NCI-H1417 treated with DMSO at 0.1 percent for 48 hours (cell line): ENCODE measurements at places on chromosomes 16 and 17.

DNA sequence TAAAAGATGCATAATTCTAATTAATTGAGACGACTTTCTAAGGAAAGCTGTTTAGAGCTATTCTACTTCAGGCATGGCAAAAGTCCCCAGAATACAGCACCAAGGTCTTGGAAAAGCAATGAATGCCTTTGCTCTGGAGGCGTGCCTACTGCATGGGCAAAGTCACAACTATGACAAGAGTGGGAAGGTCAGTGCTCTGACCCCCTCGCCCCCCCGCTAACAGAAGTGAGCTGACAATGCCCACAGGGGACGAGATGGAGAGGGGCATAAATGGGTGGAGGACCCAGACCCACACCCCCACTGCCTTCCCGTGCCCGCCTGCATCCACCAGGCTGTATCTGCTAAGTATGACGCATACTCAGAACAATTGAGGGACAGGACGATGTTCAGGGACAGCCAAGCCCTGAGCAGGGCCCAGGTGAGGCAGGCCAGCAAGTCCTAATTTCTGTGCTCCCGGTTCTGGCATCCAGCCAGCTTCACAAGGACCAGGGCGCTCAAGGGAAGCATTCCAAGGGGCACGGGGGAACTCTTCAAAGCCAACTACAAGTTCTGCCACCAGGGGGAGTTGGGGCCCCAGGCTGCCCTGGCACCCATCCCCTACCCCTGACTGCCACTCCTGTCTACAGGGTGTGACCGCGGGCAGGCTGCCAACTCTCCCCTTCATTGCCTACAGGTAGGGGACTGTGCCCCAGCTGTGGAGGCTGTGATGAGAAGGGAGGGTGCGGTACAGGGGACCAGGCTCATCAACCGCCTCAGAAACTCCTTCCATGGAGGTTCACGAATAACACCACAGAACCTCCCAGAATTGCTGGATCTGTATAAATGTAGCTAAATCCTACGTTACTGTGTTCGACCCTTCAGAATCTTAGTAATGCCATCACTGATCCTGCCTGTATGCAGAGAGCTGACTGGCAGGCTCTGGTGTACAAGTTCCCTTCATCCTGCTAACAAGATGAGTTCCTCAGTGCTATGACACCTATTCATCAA lies 20.8 kb downstream of the NPRL3 start:
- DNase-seq: no peak

DNA sequence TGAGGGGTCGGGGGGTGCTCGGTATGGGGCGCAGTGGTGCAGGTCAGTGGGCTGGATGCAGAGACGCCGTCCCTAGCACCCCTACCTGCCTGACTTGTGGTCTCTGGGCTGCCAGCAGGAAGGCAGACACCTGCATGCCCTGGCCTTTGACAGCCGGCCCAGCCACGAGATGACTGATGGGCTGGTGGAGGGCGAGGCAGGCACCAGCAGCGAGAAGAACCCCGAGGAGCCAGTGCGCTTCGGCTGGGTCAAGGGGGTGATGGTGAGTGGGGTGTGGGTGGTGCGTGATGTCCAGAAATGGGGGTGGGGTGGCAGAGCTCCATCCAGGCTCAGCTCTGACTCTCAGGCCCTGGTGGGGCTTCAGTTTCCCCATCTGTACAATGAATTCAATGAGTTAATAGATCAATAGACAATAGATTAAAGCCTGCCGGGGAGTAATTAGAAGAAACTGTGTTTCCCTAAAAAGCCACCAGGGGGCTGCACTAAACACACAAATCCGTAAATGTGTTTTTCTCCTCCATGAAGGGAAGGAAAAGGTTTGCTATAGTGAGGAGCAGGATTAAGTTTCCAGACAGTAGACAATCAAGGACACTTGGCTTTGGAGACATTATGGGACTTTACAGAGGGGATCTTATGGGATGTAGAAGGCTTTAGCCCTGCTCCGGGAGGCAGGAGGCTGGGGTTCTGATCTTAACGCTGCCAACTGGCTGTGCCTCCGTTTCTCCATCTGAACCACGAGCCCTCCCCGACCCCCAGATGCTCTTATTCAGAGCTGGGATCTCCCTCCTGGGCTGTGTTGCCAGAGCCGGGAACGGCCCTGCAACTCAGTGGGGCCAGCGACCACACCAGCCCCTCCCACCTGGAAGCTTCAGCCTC lies 2.2 kb downstream of the SLC12A3 start:
- DNase-seq: no peak

DNA sequence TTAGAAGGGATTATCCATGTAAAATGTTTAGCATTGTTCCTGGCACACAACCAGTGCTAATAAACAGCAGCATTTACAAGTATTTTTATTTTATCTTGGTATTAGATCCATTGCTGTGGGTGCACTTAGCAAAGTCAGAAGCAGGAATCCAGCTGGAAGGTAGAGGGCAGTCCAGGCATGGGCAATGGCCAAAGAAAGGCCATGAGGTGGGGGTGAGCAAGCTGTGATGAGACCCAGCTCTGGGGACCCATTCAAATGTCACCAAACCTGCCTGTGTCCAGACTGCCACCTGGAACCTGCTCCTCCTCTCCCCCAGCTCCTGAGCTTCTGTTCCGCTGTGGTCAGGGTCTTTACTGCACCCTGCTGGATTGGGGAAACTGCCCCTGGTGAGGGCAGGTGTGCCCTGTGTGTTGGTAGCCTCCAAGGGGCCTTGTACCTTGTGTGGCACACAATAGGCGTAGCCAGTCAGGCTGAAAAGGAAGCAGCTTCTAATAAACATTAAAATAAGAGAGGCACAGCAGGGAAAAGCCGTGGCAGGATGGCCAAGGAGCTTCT lies 118.0 kb upstream of the CRHR1 start:
- no peak for DNase-seq

- DNase-seq: no peak
Measured at GRCh38 chr16:82169861-82170845, at the start of gene MPHOSPH6. Gene MPHOSPH6 (minus strand): TSS chr16:82170224. CDS start chr16:82170175, 49 bp downstream.

- DNase-seq: no peak
Measured at GRCh38 chr17:66633317-66633965, 201.5 kb upstream of the CACNG5 start.

- DNase-seq: no peak
Measured at GRCh38 chr16:79721270-79721669, 120.7 kb upstream of the MAF start.

DNA sequence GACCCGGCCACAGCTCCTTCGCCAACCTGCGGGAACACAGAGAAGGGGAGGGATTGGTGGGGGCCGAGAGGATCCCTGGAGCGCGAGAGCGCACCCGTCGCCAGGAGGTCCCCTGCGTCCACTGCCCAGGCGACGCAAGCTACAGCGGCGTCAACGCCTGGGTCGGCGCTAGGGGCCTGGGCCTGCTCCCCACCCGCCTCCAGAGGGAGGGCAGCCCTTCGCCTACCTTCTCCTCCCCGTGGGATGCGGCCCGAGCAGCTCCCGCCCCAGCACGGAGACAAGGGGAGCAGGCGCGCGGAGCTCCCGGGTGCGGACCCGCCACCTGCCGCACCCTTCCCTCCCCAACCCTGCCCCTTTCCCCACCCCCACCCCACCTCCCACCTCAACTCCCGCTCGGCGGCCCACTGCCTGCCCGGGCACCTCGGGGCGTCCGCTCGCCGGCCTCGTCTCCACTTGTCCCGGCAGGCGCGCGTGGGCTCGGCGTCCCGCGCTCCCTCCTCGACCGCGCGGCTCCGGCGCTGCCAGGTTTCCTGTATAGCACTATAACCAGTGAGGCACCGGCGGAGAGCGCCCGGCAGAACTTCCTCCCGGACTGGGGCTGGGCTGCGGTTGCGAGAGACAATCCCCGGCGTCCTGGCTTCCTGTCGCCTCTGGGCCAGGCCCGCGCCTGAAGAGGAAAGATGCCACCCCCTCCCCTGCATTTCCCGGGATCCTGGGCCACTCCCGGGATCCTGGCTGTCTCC lies 119.1 kb upstream of the SMURF2 start:
- DNase-seq: no peak
